Naive thymus-derived CD4-positive, alpha-beta T cell (primary cell): ENCODE measurements at places on chromosomes 2 and 18.

GRCh38 chr18:4960578-4960977 is 236.5 kb downstream of the AKAIN1 start:
- DNase-seq, result no peak

GRCh38 chr2:7288484-7288883 is 371.3 kb downstream of the RNF144A start:
- no peak for DNase-seq

- DNase-seq, result no peak
These were observed 129.3 kb downstream of the AGAP1 start for GRCh38 chr2:235623111-235623510.

DNA sequence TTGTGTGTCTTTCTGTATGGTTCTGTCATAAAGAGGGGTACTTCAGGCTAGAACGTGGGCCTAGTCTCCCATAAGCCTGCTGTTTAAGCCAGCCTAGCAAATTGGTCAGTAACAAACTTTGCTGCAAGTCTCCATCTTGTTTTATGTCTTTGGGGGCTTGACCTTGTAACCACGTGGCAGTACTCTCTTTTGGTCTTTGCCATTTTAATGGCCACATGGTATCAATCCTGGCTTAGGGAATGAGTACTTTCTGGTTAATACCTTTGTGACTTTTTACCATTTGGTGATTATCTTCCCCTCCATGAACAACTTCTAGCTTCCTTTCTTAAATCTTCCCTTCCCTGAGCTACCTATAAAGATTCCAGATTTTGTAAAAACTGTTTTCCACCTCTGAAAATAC is 148.3 kb downstream of the GCA start:
- DNase-seq, result no peak

DNA sequence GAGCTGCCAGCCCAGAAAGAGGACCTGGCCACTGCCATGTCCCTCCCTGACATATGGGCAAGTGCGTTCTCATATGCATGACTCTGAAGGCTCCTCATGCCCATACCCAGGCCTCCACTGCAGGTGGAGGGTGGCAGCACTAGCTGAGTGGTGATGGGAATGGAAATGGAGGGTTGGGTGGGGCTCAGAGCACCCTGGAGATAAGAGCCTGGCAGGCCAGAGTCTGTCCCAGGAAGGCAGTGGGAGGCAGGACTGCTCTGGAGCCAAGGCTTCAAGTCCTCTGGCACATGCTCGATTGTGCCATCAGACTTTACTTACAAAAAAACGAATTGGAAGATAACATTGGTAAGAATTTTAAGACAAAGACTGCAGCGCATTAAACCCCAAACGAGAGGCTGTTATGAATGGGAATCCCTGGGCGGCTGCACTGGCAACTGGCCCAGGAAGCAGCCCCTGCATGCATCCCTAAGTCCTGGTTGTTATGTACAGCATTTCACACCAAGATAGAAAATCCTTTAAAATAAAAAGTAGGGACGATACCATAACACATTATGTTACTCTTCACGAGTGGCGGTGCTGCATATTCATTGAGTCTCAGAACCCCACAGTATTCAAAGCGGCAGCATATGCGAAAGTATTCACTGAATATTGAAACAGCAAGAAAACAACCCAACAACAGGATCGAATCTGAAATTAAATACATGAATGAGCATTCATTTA is 81.7 kb upstream of the FAM98A start:
- no peak for DNase-seq

GRCh38 chr2:227805578-227805977 is 8.1 kb upstream of the CCL20 start:
- DNase-seq, result no peak

- DNase-seq, result no peak
These were observed 73.7 kb downstream of the DGKD start for GRCh38 chr2:233428008-233428407.

- DNase-seq, result no peak
These were observed 75.3 kb downstream of the STPG4 start for GRCh38 chr2:47079515-47080412.

DNA sequence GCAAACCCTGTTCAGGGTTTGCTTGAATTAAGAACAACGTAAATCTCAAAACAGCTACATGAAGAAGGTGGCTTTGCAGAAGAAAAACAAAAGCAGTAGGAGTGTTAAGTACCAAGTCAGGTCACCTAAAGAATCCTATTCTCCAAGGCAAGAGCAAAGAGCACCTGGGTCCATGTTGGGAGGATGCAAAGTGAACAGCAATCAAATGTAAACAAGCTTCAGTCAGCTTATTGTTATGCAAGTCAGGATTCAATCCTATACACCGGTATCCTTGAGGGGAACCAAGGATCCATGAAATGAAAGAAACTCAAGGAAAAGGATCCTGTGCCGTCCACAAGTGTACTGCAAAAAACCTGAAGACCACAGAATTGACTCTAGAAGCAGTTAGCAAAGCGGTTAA is 261.0 kb upstream of the DDX18 start:
- DNase-seq, result no peak

DNA sequence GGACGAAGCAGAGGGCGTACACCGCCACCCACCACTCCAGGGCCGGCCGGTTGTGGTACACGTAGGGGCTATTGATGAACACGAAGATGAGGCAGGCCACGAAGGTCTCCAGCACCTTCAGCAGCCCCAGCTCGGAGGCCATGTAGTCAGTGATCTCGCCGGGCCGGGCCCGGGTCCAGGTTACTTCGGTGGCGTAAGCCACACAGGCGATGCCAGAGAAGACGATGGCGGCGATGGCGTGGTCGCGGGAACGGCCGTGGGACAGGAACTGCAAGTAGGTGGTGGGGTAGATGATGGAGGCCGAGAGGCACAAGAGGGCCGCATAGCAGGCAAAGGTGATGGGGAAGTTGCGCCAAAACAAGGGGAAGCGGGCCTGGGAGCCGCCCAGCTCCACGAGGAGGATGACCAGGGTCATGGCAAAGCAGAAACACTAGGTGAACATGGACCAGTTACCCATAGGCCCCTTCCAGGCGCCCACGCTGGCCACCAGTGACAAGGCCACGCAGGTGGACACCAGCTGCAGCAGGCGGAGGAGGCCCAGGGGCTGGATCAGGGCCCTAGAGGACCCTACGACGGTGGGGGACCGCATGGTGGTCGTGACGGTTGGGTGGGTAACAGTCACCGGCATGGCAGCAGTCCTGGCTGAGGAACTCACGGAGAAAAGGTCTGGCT is 128.4 kb upstream of the FAM98A start:
- no peak for DNase-seq

- DNase-seq, result no peak
These were observed 291.0 kb downstream of the CELF4 start for GRCh38 chr18:37274309-37275236.

- DNase-seq, result no peak
These were observed 758.0 kb upstream of the NRXN1 start for GRCh38 chr2:51789918-51790317.

- no peak for DNase-seq
These were observed 126.6 kb downstream of the UBE2E3 start for GRCh38 chr2:181106789-181107627.

DNA sequence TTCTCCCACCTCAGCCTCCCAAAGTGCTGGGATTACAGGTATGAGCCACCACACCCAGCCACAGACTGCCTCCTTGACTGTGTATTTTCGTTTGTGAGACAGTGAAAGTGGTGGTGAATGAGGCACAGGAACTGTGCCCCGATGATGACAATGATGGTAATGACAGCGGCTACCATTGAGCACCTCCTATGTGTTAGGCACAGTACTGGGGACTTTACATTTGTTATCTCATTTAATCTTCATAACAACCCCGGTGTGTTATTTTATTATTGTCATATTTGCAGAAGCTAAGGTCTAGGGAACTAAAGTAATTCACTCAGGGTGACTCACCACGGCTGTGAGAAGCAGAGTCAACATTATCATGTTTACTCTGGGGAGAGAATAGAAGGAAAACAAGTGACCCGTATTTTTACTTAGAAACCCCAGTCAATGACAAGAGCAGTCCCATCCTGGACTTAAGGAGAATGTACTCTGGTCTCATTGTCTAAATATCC is 77.6 kb upstream of the ALPP start:
- no peak for DNase-seq

DNA sequence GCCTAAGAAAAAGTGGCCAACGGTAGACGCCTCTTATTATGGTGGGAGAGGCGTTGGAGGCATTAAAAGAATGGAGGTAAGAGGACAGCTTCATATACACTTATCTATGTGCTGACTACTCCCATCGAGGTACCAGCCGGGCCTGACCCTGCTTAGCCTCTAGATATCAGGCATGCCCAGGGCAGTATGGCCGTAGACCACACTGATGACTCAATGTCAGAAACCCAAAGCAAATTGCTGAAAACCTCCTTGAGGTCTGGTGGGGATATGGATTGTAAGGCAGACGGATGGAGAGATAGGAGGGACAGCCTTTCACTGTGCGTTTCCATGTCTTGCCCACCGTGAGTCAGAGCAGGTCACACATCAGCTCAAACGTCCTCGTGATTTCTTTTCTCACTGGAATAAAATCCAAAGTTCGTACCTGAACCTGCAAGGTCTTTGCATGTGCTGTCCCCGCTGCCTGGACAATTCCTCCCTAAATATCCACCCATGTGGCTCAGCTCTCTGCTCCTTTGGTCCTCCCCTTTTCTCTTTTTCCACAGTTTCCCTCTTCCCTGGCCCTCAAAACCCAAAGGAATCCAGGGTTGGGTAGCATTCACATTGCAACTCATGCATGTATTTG is 168.9 kb downstream of the ANTXR1 start:
- DNase-seq, result no peak

GRCh38 chr2:172701250-172701649 is 34.4 kb upstream of the RAPGEF4 start:
- no peak for DNase-seq

GRCh38 chr2:237427769-237428506 is 14.0 kb upstream of the COL6A3 start:
- peak; percentile 63 for DNase-seq

DNA sequence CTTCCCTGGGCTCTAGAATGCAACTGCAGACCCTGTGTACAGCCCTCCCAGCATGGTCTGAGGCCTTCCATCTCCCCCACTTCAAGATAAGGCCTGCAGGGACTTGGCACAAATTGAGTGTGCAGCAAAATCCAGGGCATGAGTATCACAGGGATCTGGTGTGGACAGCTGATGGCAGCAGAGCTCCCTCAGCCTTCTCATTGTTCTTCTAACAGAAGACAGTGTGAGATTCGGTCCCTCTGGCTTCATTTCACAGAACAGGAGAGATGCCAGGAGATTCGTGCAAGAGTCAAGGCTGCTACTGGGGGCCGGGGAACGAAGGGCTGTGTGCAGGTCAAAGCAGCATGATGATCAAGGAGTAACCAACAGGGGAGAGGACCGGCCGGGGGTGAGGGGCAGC is 85.8 kb downstream of the UXS1 start:
- DNase-seq, result no peak

GRCh38 chr2:33090553-33091134 is 143.9 kb downstream of the LTBP1 start:
- no peak for DNase-seq

- no peak for DNase-seq
These were observed 88.8 kb upstream of the MAP4K4 start for GRCh38 chr2:101608408-101609310.

- no peak for DNase-seq
These were observed 143.1 kb upstream of the CTAGE1 start for GRCh38 chr18:22560797-22561196.

- no peak for DNase-seq
These were observed 224.5 kb downstream of the SP3 start for GRCh38 chr2:173740639-173741038.

- DNase-seq, result no peak
These were observed 2.1 kb upstream of the B3GNT7 start for GRCh38 chr2:231393149-231394131.

GRCh38 chr18:75358928-75359327 is 68.6 kb downstream of the SMIM21 start:
- no peak for DNase-seq

- DNase-seq, result no peak
These were observed 835.9 kb downstream of the GALR1 start for GRCh38 chr18:78085241-78086185.

DNA sequence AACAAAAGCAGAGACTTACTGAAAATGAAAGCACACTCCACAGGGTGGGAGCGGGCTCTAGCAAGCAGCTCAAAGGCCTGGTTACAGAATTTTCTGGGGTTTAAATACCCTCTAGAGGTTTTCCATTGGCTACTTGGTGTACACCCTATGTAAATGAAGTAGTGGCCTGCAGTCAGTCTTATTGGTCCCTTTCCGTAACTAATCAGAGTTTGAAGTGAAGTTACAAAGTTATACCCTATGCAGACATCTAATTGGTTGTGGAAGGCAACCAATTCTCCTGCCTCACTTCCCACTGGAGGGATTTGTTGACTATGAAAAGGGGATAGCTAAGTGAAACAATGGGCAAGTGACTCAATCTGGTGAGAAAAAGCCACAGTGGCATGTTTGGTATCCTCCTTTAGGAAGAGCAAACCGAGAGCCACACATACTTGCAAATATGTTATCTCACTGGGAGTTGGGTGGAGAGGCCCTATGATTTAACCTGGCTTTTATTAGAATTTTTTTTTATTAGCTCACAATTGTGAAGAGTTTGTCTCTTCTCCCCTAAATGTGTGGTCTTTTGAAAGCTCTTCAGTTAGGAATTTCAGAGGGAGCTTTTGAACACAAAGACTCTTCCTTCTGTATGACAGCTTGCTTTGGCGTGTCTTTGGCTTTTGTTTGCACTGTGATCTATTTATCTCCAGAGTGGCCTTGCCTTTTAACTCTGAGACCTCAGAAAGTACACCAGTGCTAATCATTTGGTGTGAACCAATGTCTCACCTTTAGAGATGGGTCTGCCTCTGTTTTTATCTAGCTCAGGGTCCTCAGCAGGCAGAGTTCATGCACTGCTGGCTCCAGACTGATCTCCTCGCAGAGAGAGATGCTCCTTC is 69.6 kb downstream of the MAP4K4 start:
- no peak for DNase-seq

DNA sequence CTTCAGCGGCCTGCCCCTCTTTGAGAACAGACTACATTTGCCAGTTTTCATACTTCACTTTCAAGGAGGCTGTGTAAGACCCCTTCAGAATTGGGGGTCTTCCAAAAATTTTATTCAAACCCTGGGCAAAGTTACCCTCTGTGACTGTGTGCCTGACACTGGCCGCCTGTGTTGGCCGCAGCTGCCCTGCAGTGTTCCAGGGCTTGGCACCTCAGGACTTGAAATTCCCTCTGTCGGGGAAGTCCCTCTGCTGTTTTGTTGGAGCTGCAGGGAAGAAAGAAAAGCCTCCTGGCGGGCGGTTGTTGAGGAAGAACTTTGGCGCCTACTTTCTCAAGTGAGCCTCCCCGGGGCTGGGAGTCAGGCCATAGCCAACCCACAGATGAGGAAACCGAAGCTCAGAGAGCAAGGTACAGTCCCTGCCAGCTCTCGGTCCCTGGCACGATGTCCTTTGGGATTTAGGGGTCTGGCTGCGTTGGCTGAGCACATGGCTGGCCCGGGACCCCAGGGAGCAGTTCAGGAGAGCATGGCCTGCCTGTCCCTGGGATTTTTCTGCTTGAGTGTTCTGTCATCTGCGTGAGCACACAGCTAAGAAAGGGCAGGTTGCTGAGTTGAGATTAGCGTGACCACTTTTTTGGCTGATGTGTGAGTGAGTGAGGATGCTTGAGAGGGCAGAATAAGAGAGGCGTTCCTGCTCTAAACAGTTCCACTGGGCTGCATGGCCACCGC is 17.9 kb upstream of the ASB1 start:
- no peak for DNase-seq
